ENCODE measurements at places on chromosomes 7 and 10. TPM values are rescaled to one million over a fixed set of nuclear protein-coding genes. Genes with fewer than 3 reads are reported as not detected.

GRCh38 chr10:104032144-104032775, 53.4 kb downstream of the COL17A1 start:
- no peaks in the 10 kb centered on the region for H3K36me3 ChIP-seq
- no peak for DNase-seq
- H3K27ac ChIP-seq: no peak overlapping the region
- H3K4me1 ChIP-seq: peaks cover 1% of the 10 kb centered on the region
- H3K4me3 ChIP-seq: no peak overlapping the region

DNA sequence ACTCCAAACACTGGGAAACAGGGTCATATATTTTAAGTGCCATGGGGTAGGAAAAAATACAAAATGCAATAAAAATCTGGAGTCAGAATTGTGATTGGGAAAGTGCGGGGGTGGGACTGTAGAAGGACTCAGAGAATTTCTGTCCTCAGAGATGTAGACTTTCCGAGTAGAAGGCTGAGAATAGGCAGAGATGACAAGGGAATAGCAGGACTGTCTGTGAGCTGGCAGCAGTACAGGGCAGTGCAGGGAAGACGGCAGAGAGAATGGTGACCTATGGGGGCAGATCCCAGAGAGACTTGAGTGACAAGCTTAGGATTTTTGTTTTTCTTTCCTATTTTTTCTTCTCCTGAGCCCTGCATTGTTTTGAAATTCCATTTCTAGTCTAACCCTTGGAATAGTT, 127.6 kb downstream of the SLC16A9 start:
- no peak for DNase-seq
- peaks cover 9% of the 10 kb centered on the region for H3K27me3 ChIP-seq
- no peaks in the 10 kb centered on the region for H3K4me1 ChIP-seq
- no peaks in the 10 kb centered on the region for H3K36me3 ChIP-seq
- no peak overlapping the region for H3K27ac ChIP-seq

GRCh38 chr7:11366118-11366517, 392.4 kb downstream of the PHF14 start:
- H3K4me1 ChIP-seq: no peaks in the 10 kb centered on the region
- H3K4me3 ChIP-seq: no peak overlapping the region
- no peak overlapping the region for H3K27ac ChIP-seq
- DNase-seq: no peak

- no peak overlapping the region for H3K4me3 ChIP-seq
- no peak for DNase-seq
- H3K4me1 ChIP-seq: no peaks in the 10 kb centered on the region
- no peaks in the 10 kb centered on the region for H3K36me3 ChIP-seq
- H3K27ac ChIP-seq: no peak overlapping the region
- peaks cover 5% of the 10 kb centered on the region for H3K27me3 ChIP-seq
Observed at GRCh38 chr7:41738336-41738735, 35.4 kb upstream of the INHBA start.

GRCh38 chr10:82331716-82332115, 456.7 kb downstream of the NRG3 start:
- H3K4me1 ChIP-seq: no peaks in the 10 kb centered on the region
- H3K36me3 ChIP-seq: no peaks in the 10 kb centered on the region
- no peak for DNase-seq
- no peak overlapping the region for H3K4me3 ChIP-seq

- H3K4me3 ChIP-seq: no peak overlapping the region
- no peaks in the 10 kb centered on the region for H3K36me3 ChIP-seq
- no peaks in the 10 kb centered on the region for H3K4me1 ChIP-seq
- no peak for DNase-seq
- H3K27ac ChIP-seq: no peak overlapping the region
Observed at GRCh38 chr10:94002156-94002555, 8.4 kb downstream of the PLCE1 start.

DNA sequence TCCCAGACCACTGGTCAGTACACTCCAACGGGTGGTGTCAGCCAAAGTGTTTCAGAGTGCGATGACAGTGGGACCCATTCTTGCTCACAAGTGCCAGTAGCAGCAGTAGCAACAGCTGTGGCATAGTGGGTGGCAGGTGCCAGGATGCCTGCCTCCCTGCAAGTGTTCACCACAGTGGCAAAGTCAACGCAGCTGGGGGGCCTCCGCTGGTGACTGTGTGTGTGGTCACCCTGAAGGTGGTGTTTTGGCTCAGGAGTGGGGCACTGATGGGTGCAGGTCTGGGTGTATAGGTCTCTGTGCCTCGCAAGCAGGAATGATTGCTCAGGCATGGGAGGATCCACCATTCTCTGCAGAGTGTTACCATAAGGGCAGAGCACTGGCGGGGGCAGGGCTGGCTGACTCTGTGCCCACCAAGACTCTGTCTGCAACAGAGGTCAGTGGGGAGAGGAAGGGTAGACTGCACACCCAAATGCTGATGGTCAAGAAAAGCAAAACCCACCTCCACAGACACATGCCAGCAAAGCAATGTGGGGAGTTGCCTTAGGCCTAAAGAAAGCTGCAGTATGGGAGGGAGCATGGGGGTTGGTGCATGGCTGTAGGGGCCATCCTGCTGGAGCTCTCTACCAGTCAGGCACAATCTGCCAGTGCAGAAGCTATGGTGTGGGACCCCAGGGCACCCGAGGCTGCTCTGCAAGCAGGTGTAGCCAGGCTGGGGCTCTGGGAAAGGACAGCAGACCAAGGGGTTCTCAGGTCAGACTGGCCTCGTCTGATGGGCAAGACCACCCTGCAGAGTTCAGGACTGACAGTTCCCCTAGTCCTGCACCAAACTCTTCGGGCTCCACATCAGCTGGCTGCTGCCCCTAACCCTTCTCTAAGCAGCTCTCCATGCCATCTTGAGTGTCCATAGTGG, 368.1 kb downstream of the CTNNA3 start:
- DNase-seq: no peak
- H3K4me1 ChIP-seq: no peaks in the 10 kb centered on the region
- H3K36me3 ChIP-seq: peaks cover 14% of the 10 kb centered on the region
- no peak overlapping the region for H3K27ac ChIP-seq
- no peak overlapping the region for H3K4me3 ChIP-seq

DNA sequence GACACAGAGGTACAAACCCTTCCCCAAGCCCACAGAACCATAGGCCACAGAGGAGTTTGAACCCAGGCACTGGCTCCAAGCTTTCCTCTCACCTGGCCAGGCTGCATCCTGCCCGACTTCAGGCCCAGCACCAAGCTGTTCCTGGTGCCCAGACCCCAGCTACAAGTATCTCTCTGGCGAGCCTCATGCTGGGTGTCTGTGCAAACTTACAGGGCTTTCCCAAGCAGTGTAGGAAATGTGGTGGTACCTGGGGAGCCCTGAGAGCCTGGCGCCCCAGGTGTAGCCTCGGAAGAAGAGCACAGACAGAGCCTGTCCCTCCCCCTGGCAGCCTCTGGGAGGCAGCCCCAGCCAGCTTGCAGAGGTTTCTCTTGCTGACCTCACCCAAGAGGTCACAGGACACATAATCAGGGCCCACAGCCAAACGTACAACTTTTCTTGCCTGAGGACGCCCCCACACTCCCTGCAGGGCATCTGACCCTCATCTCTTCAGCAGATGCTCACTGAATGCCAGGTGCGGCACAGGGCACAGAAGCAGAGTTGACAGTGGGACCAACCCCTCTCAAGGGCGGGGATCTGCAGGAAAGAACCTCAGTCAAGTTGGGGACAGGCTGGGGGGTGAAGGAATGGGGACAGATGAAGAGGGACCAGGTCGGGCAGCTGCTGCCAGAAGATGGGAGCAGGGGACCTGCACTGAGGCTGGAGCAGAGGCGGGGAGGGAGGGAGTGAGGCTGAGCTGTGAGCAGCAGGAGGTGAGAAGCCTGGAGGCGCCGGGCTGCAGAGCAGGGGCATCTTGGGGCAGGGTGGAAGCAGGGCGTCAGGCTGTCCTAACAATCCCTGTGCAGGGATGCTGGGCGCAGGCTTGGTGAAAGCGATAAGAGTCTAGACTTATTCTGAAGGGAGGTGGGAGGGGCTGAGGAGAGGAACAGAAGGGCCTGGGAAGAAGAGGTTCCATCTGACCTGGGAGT, 16.3 kb upstream of the MYL7 start:
- no peaks in the 10 kb centered on the region for H3K36me3 ChIP-seq
- H3K27me3 ChIP-seq: no peaks in the 10 kb centered on the region
- no peak overlapping the region for H3K4me3 ChIP-seq
- H3K4me1 ChIP-seq: no peaks in the 10 kb centered on the region
- no peak for DNase-seq

- H3K27me3 ChIP-seq: no peaks in the 10 kb centered on the region
- no peak overlapping the region for H3K4me3 ChIP-seq
- DNase-seq: no peak
- peaks cover 30% of the 10 kb centered on the region for H3K4me1 ChIP-seq
- H3K36me3 ChIP-seq: no peaks in the 10 kb centered on the region
Observed at GRCh38 chr10:97683556-97684367, 3.3 kb downstream of the AVPI1 start.

GRCh38 chr10:90218846-90219245, 517.5 kb downstream of the KIF20B start:
- no peaks in the 10 kb centered on the region for H3K4me1 ChIP-seq
- no peaks in the 10 kb centered on the region for H3K36me3 ChIP-seq
- DNase-seq: no peak
- no peak overlapping the region for H3K4me3 ChIP-seq
- H3K27me3 ChIP-seq: peaks cover 3% of the 10 kb centered on the region

DNA sequence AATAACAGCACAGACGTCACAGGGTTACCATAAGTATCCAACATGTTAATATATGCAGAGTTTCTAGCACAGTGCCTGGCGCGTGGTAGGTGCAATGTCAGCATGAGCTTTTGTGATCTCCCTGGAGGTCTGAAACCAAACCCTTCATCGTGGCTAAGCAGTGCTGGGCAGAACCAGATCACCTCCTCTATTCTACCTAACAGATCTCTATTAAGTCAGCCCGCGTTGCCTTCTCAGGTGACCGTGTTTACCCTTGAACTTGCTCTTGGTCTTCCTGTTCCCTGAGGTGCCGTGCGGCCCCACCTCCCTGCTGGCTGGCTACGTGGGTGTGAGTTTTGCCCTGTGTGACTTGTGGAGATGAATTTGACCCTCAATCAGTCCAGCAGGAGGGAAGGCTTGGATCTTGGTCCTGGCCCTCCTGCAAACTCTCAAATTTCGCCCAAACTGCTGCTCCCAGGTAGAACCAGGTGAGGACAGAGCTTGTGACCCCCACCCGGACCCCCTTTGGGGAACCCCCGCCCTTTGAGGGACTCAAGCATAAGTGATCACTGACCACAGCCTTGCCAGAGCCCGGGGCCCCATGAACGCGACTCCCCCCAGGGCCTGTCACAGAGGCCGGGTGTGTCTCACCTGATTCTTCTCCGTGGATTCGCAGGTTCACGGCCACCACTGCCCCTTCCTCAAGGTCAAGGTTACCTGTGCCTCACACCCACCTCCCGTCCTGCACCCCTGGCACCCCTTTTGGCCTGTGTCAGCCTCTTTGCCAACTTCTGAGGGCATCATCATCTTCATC, 54.2 kb downstream of the ELFN1 start:
- H3K4me3 ChIP-seq: no peak overlapping the region
- peaks cover 5% of the 10 kb centered on the region for H3K27me3 ChIP-seq
- H3K4me1 ChIP-seq: no peaks in the 10 kb centered on the region
- H3K36me3 ChIP-seq: peaks cover 3% of the 10 kb centered on the region
- H3K27ac ChIP-seq: no peak overlapping the region

DNA sequence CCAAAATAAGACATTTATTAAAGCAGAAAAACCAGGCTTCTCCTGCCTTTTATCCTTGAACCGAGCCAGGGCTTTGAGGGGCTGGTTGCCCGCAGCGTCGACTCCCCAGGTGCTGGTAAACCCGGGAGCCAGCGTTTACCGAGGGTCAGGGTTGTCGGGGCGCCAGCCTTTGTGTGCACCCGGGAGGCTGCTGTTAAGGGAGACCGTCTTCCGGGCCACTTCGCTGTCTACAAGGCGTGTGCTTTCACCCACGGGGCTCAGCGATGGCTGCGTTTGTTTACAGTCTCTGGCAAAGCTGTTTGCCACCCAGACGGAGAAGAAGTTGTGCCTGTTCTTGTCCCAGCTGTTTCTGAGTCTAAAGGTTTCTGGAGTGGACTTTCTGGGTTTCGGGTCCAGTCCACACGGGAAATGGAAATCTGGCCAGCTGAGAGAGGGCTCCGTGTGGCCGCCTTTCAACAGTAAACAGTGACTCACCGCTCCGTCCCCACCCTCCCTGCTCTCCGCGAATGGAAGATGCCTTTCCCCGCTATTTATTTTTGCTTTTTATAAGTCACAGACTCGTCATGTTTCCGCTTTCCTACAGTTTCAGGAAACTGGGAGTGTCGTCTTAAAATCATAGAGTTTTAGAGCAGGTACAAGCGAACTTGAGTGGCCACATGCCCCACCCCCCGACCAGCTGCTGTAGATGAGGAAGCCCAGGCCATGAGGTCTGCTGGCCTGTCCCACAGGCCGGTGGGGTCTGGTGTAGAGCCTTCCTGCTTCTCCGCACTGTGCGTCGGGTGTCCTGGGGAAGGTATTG, 2.2 kb downstream of the MAFK start:
- H3K27ac ChIP-seq: peak overlapping the region; percentile 97
- peak; percentile 61 for DNase-seq
- H3K4me1 ChIP-seq: peaks cover 33% of the 10 kb centered on the region
- H3K36me3 ChIP-seq: no peaks in the 10 kb centered on the region
- H3K27me3 ChIP-seq: no peaks in the 10 kb centered on the region

GRCh38 chr7:63039882-63040281, 958.8 kb upstream of the ZNF722 start:
- no peaks in the 10 kb centered on the region for H3K4me1 ChIP-seq
- no peaks in the 10 kb centered on the region for H3K27me3 ChIP-seq
- H3K36me3 ChIP-seq: no peaks in the 10 kb centered on the region

- H3K27me3 ChIP-seq: no peaks in the 10 kb centered on the region
- peaks cover 4% of the 10 kb centered on the region for H3K36me3 ChIP-seq
- peaks cover 60% of the 10 kb centered on the region for H3K4me1 ChIP-seq
- peak; percentile 75 for DNase-seq
- H3K27ac ChIP-seq: peak overlapping the region; percentile 100
Observed at GRCh38 chr7:1940402-1940786, 270.3 kb downstream of the ELFN1 start.

DNA sequence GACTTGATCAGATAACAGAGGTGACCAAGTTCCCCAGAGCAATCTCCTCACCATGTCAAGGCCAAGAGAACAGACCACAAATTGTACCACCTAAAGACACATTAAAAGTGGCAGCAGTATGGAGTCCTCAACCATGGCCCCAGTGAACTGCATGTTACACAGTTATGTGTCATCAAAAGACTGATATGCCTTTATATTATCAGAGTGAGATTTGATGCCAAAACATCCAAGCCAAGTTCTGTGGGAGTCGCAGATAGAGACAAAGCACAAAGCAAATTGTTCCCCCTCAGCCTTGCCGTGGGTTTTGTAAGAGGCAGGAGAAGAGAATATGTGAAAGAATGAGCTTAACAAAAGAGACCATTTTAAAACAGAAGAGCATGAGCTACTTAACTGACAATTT, 39.2 kb upstream of the TES start:
- no peak overlapping the region for H3K4me3 ChIP-seq
- no peak overlapping the region for H3K27ac ChIP-seq
- DNase-seq: no peak
- no peaks in the 10 kb centered on the region for H3K36me3 ChIP-seq

Gene ACTL6B
- not detected for polyA plus RNA-seq

Gene CXCL12
- not detected for polyA plus RNA-seq

Gene ACBD7
- polyA plus RNA-seq: 0.19 TPM

Gene OR2AE1
- polyA plus RNA-seq: not detected
